Fibroblast of skin of scalp (primary cell): ENCODE measurements at places on chromosomes 7 and 10.

GRCh38 chr7:149458235-149458634 lies 2.6 kb downstream of the ZNF777 start:
- DNase-seq, result no peak

- no peak for DNase-seq
Measured at GRCh38 chr10:62025134-62025794, 123.8 kb downstream of the ARID5B start.

DNA sequence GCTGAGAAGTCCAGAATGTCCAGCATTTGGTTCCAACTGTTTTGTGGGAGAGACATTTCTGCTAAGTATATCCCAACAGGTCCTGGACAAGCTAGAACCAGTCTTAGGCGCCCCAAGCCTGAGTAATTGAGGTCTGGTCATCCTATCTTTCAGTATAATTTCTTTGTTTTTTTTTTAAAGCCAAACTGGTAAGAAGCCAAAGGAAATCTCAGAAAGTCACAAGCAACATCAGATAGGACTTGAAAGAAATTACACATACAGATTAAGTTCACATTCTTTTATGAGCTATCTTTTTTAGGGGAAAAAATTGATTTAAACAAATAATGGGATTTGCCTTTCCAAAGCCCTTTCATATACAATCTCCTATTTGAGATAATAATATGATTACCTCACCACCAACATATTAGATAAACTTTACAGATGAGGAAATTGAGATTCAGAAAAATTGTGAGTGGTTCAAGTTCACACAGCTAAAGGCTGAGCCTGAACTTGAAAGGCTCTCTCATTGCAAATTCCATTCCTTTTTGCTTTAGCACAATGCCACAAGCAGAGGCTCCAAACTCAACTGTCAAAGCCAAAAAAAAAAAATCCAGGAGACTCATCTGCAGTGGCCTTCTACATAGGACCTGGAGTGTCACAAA lies 15.0 kb downstream of the PDLIM1 start:
- peak; percentile 50 for DNase-seq

GRCh38 chr7:151007469-151007898 lies 16.7 kb downstream of the NOS3 start:
- DNase-seq, result no peak

DNA sequence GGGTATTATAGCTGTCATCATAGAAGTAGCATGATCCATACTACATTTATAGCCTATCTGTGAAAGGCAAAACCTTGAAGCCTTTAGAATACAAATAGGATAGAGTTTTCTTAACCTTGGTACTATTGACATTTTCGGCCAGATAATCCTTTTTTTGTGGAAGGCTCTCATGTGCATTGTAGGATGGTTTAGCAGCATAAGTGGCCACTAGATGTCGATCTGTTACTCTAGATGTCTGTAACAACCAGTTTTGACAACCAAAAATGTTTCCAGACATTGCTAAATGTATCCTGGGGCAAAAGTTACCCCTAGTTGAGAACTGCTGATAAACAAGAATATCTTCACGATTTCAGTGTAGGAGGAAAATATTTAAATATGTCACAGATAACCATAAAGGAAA lies 319.4 kb upstream of the GALNT17 start:
- DNase-seq, result peak; percentile 12

DNA sequence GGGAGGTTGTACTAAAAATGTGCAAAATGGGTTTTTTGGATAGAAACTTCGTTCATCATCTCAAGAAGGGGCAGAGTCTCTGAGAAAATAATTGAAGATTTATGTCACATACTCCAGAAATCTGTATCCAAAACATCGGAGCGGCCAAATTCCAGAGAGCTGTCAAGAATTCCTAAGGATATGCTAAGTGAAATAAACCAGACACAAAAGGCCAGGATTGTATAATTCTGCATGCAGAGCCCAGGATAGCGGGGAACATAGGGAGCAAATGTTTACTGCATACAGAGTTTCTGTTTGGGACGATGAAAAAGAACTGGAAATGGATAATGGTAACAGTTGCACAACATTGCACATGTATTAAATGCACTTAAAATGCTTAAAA lies 224.2 kb upstream of the AUTS2 start:
- DNase-seq, result peak; percentile 91

- no peak for DNase-seq
Measured at GRCh38 chr7:156073366-156074052, 261.2 kb upstream of the SHH start.

DNA sequence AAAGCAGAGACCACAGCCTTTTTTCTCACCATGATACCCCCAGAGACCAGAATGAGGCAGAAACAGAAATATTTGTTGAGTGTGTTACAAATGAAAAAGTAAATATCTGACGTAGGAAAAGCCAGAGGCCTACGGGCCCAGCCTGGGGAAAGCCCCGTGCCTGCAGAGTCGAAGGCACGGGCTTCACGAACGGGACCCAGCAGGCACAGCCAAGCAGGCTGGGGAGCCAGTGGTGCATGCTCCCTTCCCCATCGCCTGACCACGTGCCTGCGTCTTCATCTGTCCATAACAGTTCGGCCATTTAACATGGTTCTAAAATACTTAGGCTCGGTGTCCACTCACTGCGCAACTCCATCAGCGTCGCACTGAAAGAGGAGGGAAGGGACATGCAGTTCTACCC lies 50.8 kb downstream of the SLIT1 start:
- no peak for DNase-seq

DNA sequence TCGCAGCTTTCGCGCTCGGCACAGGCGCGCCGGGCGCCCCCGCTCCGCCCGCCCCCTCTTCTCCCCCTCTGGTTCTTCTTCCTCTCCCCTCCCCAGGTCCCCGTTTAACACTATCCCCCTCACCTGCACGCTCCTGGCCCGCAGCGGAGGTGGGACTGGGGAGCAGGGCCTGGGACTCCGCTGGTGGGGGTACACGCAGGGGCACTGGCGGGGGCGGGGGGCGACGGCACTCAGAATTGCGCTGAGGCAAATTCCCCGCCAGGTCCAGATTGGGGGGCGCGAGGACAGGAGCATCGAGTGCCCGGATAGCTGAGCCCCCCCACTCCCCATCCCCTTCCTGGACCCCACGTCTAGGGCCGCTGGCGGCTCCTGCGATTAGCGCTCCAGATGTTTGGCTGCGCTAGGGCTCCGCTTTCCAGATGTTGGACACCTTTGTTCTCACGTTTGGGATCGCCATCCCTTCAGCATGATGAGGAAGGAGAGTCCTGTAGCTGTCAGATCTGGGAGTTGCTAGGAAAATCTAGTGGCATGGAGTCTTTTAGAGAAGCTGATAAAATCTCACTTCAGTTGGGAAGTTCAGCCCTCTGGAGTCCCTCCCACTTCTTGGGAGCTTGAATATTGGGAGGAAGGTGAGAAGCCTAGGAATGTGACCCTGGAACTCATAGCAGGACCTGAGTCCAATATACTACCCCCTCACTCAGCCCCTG lies 31.4 kb upstream of the PAX2 start:
- no peak for DNase-seq

GRCh38 chr10:111885046-111885445 lies 298.5 kb downstream of the GPAM start:
- DNase-seq, result peak; percentile 9

- DNase-seq, result no peak
Measured at GRCh38 chr7:91201442-91202113, 62.7 kb upstream of the FZD1 start.

DNA sequence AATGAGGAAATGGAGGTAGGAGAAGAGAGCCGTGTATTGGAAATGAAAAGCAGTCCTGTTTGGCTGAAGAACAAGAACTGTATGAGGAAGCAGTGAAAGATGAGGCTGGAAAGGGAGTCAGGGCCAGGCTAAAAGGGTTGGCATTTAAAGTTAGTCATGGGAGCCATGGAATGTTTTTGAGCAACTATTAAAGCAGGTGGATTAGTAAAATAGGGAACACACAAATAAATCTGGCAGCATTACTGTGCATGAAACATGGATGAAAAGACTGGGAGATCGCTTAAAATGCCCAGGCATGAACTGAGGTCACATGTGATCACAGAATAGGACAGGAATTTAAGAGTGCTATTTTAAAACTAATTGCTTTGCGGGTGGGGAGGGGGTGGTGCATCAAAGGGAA lies 1.4 kb upstream of the IFRD1 start:
- peak; percentile 28 for DNase-seq

GRCh38 chr10:89235073-89235798 lies 16.3 kb downstream of the LIPA start:
- DNase-seq, result no peak

DNA sequence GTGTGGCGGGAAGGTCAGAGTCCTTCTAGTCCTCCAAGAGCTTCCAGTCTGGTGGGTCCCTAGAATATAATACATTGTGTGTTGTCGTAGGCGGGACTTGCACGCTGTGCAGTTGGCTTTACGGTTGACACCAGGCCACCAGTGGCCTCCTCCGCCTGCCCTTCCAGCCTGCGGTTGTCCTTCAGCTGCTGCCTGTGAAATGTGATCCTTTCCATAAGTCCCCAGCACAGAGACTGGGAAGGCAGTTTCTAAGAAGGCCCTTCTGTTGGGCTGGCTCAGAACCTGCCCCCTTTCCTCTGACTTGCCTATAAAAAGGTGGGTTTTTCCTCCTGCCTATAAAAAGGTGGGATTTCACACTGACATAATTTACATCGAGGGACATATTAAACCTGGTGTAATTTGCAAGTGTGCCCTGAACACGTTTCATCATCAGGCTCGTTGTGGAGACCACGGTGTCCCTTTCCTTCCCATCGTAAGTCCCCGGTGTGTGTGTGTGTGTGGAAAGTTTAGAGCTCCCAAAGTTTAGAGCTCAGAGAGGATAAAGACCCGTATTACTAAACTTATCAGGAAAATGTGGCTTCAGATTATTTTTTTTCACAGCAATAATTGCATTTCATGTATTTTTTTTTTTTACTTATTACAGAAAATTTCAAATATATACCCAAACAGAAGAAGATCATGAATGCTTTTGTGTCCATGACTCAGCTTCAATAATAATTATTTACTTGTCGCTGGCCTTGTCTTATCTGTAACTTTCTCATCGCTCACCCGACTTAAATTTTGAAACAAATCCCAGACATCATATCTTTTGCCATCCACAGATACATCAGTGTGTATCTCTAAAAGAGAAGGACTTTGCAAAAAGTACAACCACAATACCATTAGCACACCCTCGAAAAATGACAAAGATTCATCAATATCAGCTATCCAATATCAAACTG lies 45.1 kb downstream of the CUX1 start:
- no peak for DNase-seq

DNA sequence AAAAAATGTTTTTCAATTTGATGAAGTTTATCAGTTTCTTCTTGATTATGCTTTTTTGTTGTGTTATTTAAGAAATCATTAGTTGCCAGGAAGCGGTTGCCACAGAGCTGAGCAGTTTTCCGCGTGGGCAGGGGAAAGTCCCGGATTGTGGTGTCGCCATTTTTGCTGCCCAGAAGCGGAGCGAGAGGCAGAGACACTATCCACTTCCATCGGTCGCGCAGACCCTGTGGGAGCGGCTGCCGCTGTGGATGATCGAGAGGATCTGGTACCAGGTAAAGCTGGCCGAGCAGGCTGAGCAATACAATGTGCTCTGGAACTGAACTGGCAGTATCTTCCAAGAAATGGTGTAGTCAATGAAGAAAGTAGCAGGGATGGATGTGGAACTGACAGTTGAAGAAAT lies 119.8 kb downstream of the ZNF736 start:
- no peak for DNase-seq

GRCh38 chr7:106339513-106340246 lies 54.9 kb upstream of the NAMPT start:
- no peak for DNase-seq

DNA sequence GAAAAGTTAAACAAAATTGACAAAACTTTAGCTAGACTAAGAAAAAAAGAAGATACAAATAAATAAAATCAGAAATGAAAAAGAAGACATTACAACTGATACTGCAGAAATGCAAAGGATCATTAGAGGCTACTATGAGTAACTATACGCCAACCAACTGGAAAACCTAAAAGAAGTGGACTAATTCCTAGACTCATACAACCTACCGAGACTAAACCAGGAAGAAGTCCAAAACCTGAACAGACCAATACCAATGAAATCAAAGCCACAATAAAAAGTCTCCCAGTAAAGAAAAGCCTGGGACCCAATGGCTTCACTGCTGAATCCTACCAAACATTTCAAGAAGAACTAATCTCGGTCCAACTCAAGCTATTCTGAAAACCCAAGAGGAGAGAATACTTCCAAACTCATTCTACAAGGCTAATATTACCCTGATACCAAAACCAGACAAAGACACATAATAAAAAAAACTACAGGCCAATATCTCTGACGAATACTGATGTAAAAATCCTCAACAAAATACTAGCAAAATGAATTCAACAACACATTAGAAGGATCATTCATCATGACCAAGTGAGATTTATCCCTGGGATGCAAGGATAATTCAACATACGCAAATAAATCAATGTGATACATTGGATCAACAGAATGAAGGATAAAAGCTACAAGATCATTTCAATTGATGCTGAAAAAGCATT lies 20.3 kb downstream of the ELAPOR2 start:
- no peak for DNase-seq

DNA sequence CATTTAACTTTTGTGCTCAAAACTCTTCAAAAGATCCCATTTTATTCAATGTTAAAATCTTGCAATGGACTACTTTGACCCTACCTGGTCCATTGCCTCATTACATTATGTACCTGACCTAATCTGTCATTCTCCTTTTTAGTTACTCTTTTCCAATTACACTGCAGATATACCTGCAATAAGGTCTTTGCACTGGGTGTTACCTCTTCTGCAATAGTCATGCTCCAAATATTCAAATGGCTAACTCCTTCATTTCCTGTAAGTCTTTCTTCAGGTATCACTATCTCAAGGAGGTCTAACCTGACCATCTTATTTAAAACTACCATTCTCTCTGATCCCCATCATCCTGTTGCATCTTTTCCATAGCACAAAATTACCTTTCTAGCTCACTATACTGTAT lies 22.3 kb downstream of the SLC13A1 start:
- DNase-seq, result no peak

GRCh38 chr10:61588770-61589211 lies 73.9 kb upstream of the CABCOCO1 start:
- peak; percentile 21 for DNase-seq

GRCh38 chr7:108017776-108018151 lies 14.8 kb upstream of the LAMB1 start:
- no peak for DNase-seq

- no peak for DNase-seq
Measured at GRCh38 chr10:14625765-14626525, 148.8 kb downstream of the FAM107B start.

DNA sequence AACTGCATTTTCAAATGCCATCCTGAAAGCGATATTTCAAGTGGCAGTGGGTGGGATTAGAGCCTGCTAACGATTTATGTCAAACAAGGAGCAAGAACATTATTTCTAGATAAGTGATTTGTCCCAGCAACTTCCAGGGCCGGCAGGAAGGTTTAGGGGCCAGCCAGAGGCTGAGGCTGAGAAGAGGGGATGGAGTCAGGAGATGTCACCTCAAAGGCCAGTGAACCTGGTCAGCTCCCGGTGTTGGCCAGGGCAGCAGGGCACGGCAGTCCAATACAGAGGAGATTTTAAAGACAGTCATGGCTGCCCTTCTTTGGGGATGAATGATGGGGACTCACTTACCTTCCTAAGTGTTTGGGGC lies 105.7 kb upstream of the PPIF start:
- no peak for DNase-seq

- DNase-seq, result no peak
Measured at GRCh38 chr10:102744374-102745051, 765 bp downstream of the WBP1L start.
